Peyer's patch (tissue), 4 donors: ENCODE measurements at places on chromosomes 12 and 14. TPM values are rescaled to one million over a fixed set of nuclear protein-coding genes. Genes with fewer than 3 reads are reported as not detected.
A peak's percentile ranks its signal among the peaks of the same experiment; 100 is the strongest.

GRCh38 chr14:84144166-84144565, 1385.8 kb upstream of the FLRT2 start:
- no peak for DNase-seq

The C12orf54 gene
- total RNA-seq = not detected

GRCh38 chr14:69667938-69668335, 56.5 kb downstream of the SUSD6 start:
- DNase-seq = peak; percentile 54

The PRB2 gene
- not detected for total RNA-seq

DNA sequence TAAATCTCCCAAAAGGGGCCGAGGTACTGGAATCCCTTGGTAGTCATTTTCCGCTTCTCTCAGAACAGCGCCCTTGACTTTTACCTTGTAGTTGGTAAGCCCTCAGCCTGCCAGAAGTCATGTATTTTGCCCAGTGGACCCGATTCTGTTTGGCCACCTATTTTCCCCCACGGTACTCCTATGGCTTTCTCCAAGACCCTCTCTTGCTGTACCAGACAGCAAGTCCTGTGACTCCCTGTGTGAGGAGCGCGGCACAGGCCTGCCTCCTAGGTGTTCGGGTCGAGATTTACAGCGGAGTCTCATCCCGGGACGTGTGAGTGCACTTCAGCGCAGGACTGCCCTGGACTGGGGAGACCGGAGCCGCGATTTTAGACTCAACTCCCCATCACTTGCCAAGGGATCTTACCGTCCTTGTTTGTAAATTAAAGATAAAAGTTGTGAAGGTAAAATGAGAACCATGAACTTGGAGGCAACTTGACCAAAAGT, 1.1 kb upstream of the MBD6 start:
- peak; percentile 44 for DNase-seq

GRCh38 chr12:52182384-52182783, 9.4 kb downstream of the KRT80 start:
- no peak for DNase-seq

- no peak for DNase-seq
These were observed 178.1 kb downstream of the SOX5 start for GRCh38 chr12:23771240-23771949.

- peak; percentile 60 for DNase-seq
These were observed 629 bp downstream of the KCNMB4 start for GRCh38 chr12:70366581-70367257.

The TAC3 gene
- 9.9 TPM for total RNA-seq

- DNase-seq = no peak
These were observed 91.4 kb downstream of the CDK17 start for GRCh38 chr12:96308881-96309280.

GRCh38 chr12:16159571-16159970, 117.9 kb downstream of the SLC15A5 start:
- DNase-seq = no peak

GRCh38 chr12:91572869-91573268, 390.3 kb upstream of the DCN start:
- DNase-seq = no peak

DNA sequence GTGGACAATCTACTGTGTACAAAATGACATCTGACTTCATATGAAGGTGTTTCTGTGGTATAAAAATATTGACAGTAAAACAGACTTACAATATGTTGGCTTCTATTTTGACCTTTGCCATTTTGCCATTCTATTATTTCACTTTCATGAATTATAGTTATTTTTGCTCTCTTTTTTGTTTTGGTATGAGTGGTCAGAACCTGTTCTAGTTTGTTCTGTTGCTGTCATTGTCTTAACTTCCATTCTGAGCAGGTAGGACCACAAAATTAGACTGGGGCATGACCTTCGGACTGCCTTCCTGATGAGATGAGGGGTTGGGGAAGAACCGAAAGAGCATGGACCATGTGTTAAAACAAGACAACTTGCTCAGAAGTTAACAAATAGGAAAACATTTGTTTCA, 36.5 kb upstream of the IFNG-AS1 start:
- DNase-seq = no peak

The CARMIL3 gene
- 2.8 TPM for total RNA-seq
